ENCODE measurements at places on chromosomes 7 and 10.

GRCh38 chr7:117036053-117036669 is 82.9 kb downstream of the ST7 start:
- DNase-seq, result no peak

DNA sequence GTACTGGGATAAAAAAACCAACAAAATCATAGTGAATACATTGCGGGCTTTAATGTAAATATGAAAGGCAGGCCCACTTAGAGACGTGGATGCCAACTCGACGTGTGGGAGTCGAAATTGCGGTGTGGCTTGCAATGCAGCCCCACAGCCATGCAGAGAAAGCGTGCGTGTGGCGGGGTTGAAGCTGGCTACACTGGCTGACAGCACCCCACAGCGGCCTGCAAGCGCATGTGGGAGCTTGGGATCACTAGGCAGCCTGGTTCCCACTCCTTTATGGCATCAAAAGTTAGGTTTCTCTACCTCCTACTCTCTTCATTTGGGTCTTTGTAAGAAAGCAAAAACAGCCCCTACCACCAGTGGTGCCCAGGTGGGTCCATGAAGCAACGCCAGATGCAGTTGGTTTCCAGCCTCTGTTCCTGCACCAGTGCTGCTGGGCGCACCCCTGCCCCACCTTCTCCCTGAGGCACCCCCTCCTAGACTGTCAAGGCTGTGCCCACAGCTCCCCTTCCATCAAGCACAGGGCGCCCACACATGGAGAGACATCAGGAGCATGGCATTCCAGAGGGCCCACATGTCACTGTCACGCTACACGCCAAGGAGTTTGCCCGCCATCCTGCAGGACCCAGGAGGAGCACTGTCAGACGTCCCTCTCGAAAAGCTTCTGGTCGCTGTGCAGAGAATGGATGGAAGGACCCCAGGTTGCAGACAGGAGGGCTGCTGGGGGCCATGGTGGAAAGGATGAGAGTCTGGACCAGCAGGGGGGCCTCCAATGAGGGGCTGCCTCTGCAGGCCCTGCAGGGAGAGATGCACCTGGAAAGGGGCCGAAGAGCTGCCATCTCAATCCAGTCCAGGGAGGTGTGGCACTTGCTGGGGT is 142.9 kb downstream of the PAXIP1 start:
- DNase-seq, result no peak

- DNase-seq, result no peak
Measured at GRCh38 chr7:43869867-43870240, 537 bp upstream of the MRPS24 start.

DNA sequence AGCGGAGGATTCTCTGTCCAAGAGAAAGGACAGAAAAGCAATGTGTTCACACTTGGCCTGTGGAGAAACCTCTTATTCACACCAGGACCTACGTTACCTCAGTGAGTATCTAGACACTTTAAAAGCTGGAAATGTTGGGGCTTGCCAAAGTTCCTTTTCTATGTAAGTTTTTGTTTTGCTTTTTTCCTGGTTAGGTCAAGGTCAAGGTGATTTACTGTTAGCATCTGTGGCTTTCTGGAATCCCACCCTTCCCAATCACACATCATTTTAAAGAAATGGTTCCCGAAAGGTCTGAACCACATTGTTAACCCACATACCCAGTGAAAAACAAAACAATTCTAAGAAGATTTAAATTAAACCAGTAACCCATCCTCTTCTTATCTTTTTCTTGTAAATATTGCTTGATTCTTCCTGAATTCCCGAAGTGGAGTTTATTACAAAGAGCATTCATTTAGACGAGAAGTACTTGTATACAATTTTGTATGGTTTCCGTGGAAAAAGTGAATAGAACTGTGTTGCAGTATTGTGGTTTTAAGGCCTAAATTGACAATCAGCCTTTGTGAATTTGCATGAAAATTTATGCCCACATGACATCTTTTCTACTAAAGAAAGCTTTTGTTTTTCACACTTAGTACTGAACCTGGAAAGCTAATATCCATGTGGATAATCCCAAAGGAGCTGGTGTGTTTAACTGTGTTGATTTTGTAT is 827.0 kb upstream of the IGFBP3 start:
- DNase-seq, result no peak

DNA sequence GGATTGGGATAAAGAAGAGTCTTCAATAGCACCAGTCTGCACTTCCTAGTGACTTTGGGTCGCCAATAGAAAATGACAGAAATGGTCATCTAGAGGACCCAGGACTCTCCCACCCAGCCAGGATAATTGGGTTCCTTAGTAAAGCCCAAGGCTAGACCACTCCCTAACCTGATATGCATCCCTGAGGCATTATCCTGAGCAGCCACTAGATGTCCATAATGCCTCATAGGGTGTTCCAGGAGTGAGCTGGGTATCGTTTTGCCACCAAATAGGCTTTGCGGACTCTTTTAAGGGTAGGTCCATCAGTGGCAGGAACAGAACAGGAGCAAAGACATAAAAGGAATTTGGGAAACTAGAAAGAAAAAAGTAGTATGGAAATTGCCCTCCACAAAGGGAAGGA is 4.5 kb upstream of the LRRC4 start:
- DNase-seq, result no peak

DNA sequence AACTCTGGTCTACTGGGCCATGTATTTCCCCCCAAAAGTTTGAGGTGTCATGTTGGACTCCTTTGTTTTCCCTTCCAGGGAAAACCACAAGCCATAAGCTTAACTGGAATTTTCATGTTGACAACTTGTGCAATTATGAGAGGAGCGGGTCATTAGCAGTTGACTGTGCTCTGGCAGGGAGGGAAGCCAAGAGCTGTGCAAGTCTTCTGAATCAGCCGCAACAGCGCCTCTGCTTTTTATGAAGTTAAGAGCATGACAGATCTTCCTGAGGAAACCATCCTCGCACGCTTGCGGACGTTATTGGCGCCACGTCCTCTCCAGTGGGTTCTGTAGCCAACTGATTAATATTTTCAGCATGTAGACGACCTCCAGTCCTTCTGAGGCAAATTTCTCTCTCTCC is 148.7 kb upstream of the MKI67 start:
- no peak for DNase-seq

DNA sequence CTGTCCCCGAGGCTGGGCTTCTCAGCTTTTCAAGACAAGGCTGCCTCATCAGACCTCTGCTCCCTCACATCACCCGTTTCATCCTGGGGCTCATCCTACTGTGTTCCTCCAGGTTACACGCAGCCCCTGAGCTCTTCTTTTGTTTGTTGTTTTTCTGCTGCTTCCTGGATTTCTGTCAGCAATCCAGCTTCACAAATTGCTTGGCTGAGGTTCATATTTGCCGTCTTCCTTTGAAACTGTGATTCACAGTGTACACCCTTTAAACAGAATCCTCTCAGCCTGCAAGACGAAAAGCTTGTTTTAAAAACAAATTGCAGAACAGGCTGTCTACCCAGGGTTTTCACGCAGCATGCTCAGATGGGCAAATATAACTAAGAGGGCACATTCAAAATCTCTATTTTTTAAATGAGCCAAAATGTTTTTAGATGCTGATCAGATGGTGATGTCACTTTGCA is 39.1 kb upstream of the PARD3 start:
- DNase-seq, result no peak

DNA sequence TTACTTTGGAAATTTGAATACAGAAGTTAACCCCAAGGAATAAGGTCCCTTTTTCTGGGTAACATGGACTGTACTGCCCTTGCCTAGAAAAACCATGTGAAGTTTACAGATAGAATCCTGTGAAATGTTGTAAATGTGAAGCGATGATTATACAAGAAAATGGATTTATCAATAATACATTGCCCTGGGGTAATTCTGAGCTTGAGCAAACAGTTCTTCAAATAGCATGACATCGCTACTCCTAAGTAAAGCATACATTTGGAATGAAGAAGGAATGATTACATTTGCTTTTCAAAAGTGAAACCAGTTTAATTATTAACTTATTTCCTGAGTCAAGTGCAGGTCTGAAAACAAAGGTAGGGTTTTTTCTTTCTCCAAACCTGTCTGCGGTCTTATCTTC is 43.3 kb upstream of the FZD8 start:
- DNase-seq, result no peak

GRCh38 chr7:38323156-38323555 is 49.7 kb upstream of the TARP start:
- no peak for DNase-seq

GRCh38 chr10:71974489-71975021 is 10.4 kb downstream of the CHST3 start:
- no peak for DNase-seq

DNA sequence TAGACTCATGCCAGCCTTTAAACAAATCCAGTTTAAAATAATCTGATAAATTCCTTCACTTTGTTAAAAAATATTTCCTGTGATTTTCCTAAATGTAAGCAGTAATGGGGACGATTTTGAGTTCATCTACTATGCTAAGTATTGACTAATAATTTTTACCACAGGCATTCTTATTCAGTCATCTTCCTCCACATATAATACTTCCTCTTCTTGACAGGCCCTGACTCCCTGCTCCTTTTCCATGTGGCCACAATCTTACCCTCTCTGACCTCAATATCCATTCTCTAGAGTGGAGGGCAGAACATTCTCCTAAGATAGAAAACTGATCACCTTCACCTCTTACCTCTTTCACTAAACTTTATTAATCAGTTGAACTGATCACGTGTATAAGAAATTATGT is 7.8 kb downstream of the DNAJC2 start:
- DNase-seq, result no peak

DNA sequence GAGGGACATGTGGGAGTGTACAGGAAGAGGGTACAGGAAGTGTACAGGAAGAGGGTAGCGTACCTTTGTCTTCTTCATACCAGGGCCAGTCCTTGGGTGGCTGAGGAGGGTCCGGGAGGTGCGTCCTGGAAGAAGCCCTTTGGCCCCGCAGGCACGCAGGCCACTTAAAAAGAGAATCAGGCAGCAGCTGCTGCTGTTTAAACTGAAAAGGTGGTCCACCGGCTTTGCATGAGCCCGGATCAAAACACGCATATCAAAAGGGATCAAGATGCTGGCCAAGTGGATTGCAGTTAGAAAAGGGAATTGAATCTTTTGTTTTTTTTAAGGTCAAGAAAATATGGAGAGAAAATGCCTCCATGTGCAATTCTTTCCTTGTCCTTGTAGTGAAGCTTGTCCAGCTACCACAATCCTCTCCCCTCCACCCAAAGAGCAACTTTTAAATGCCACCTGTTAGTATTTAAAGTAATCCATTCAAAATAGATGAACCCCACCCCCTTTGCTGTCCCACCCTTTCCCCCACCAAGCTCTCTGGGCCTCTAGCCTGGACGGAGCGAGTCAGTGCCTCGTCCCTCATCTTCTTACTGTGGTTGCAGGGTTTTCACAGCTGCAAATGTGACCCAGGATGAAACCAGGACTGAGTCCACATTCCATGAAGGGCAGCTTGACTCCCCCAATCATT is 142.8 kb downstream of the GLCCI1 start:
- DNase-seq, result no peak

DNA sequence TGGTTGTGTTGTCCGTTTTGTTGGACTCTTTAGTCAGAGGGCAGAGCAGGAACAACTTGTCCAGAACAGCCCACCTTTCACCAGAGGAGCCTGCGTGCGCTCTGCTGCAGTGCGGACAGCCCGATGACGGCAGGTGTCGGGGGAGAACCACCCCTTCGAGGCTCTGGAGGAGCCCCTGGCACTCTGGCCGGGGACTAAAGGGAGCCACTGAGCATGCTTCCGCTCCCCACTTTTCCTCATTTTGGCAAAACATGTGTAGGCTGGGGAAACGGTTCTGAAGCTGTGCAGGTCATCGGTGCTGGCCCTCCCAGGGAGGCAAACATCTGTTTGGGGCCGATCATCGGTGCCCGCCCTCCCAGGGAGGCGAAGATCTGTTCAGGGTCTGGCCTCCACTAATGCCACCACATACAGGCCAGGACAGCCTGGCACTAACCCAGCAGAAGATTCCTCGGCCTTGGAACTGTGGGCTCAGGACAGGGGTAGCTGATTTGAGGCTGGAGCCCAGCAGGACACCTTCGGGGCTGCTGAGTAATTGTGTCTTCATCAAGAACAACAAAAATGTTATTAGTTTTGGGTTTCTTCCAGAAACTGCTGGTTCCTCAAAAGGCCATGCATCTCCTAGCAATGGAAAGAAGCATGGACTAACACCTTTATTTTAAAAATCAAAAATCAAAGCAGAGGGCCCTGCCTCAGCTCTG is 124.4 kb upstream of the TCERG1L start:
- no peak for DNase-seq

DNA sequence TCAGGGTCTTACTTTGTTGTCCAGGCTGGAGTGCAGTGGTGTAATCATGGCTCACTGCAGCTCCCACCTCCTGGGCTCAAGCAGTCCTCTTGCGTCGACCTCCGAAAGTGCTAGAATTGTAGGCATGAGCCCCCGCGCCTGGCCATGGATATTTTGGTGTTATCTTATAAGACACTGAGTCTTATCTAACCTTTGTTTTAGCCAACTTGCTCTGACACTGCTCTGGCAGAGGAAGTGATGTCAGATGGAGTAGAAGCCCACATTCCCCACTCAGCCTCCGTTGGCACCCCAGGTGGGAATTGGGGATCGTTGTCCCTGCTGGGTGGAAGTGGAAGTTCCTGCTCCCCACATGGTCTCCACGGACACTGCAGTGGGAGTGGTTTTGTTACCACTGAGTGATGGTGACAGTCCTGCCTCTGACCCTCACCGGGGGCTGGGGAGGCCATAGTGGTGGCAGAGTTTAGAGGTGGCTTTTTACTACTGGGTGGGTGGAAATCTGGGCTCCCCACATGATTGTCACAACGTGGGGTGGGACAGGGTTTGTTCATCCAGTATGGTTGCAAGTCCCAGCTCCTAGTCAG is 98.9 kb downstream of the ANKRD61 start:
- DNase-seq, result no peak

GRCh38 chr10:75305675-75306074 is 69.9 kb upstream of the COMTD1 start:
- no peak for DNase-seq

- no peak for DNase-seq
Measured at GRCh38 chr7:67484244-67484751, 487.7 kb downstream of the TYW1 start.

GRCh38 chr10:44064317-44064716 is 320.6 kb downstream of the CXCL12 start:
- DNase-seq, result no peak

GRCh38 chr7:122532406-122533269 is 166.3 kb downstream of the RNF133 start:
- no peak for DNase-seq

DNA sequence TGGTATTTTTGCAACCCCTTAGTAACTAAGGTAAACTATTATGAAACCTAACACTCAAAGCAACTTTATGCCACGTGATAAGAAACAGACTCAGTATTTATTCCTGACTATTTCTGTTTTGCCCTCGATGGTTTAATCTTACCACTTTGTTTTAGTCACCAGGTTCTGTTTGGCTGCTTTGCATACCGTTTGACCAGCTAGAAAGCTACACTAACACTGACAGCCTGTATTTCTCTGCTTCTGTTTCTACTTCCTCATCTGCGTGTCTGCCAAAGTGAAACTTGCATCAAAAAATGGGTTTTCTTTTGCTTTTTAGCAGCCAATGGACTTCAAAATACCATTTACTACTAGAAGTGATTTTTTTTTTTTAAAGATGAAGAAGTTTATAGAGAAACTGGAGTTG is 802.5 kb downstream of the GRM8 start:
- no peak for DNase-seq

- no peak for DNase-seq
Measured at GRCh38 chr7:88539518-88539917, 220.0 kb upstream of the ZNF804B start.

- no peak for DNase-seq
Measured at GRCh38 chr7:1142051-1142635, 17.9 kb downstream of the ZFAND2A start.

All from stimulated activated CD8-positive, alpha-beta memory T cell treated with anti-CD3 and anti-CD28 coated beads, Interleukin-7, amount 100 ng/mL, for 24 hours (primary cell).